ENCODE measurements at places on chromosomes 13 and 19.

DNA sequence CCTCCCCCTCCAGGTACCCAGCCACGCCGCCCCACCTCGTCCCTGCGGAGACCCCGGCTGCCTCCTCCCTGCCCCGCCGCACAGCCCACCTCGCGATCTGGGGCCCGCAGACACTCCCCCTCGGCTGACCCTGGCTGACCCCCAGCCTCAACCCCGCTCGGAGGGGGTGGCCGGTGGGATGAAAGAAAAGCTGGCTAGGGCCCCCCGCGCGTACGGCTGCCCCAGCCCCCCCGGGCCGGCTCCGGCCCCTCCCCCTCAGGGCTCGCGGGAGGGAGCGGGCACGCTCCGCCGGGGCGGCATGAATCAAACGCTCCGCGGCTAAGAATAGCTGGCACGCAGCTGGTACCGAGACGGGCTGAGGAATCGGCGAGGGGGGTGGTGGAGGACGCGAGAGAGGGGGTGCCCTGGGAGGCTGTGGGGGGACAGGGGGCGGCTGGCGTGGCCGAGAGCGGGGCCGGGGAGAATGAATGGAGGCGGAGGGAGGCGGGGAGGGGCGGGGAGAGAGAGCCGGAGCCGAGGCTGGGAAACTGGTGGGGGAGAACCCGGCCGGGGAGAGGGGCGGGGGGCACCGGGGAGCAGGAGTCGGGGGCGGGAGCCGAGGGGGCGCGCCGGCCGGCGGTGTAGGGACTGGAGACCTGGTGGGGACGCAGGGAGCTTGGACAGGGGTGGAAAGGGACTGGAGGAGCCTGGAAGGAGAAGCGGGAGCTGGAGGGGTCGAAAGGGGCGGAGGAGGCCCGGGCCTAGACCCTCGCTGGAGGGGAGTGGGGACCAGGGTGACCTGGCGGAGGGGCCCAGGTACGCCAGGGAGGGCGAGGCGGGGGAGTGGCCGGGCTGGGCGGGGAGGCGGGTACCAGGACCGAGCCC is 1.1 kb downstream of the SHANK1 start:
- DNase-seq = no peak

DNA sequence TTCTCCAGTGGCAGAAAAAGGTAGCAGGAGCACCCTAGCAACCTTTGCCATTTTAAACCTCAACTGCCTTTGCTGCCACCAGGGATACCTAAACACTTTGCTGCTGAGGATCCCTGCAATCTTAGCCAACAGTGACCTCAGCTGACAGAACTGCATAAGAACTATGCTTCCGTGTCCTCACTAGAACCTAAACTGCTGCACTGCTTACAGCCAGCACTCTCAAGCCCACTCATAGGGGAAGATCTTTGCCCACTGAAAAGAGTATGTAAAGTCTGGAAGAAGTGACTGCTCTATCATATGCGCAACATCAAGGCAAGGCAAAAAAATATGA is 270.0 kb upstream of the PCDH20 start:
- no peak for DNase-seq

GRCh38 chr19:5154129-5154798 is 185.4 kb downstream of the KDM4B start:
- DNase-seq = no peak

DNA sequence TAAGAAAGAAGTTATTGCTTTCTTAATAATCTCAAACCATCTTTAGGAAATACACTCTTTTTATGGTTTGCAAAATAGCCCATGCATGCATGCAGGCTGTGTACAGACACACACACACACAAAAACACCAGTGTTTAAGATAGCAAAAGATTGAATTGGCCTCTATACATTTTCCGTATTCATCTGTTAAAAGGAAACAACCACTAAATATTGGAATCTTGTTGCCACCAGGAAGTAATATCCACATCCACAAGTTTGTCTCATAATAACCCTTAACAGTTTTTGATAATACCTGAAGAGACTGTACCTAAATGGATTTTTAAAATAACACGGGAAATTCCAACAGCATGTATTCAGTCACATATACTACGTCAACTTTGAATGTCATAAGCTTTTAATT is 7.3 kb upstream of the MAB21L1 start:
- DNase-seq = no peak
